ENCODE measurements at places on chromosomes 12 and 14.

GRCh38 chr12:28463396-28463795, 273.1 kb downstream of the CCDC91 start:
- DNase-seq: no peak

- no peak for DNase-seq
Observed at GRCh38 chr12:108831309-108831991, 25.9 kb downstream of the SSH1 start.

DNA sequence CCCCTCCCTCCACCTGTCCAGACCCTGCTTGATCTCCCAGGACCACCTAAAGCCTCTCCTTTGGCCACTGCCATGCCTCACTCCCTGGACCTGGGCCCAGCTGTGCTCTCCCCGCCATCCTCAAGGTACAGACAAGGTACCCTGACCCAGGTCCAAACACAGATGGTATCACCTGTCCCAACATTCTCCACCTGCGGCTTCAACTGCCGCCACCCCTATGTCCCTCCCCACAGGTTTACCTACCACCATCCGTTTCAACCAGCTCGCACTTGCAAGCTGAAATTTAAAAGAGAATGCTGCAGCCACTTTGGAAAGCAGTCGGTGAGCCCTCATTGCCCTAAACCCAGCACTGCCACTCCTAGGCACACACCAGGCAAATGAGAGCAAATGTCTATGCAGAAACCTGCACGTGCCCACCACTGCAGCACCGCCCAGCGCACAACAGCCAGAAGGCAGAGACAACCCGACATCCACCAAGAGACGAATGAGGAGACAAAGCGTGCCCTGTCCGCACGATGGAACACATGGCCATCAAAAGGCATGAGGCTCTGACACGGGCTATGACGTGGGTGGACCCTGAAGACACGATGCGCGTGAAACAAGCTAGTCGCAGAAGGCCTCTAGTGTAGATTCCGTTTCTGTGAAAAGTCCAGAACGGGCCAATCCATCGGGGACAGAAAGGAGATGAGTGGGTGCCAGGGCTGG, 71.0 kb downstream of the RFLNA start:
- peak; percentile 77 for DNase-seq

DNA sequence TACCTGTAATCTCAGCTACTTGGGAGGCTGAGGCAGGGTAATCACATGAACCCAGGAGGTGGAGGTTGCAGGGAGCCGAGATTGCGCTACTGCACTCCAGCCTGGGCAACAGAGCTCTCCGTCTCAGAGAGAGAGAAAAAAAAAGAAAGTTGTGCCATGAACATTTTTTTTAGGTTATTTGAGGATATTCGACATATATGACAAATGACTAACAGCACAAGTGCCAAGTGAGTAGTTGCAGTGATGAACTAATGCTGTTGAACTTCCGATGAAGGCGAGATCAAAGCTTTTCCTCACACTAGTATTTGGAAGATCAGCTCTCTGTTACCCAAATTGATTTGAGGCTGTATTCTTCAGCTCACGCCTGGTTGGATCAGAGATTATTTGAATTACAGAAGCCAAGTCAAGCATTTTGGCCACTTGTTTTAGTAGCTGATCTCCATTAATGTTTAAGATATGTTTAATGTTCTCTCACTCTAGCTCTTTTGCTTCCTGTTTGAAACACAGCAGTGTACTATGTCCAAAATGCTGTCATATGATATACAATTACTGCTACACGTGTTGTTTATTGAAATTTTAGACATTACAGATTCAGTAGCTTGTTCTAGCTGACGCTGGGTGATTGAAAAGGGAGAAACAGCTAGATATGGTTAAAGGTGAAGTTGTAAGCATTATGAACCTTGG, 43.4 kb downstream of the WDR20 start:
- no peak for DNase-seq

DNA sequence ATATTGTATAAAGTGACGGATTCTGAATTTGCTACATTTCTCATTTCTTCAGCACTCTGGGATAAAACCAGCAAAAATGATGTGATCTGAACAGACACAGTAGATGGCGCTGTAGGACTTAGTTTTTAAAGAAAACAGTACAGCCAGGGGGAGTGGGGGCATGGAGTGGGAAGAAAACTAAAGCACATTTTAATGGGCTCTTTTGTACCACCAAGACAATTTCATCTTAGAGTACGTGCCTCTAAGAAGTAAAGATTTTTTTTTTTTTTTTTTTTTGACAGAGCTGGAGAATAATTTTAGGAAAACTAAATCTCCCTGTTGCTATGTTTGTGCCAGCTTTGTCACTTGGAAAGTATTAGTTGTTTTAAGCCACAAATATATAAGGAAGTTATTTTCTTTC, 124.4 kb downstream of the RAD51B start:
- DNase-seq: no peak

DNA sequence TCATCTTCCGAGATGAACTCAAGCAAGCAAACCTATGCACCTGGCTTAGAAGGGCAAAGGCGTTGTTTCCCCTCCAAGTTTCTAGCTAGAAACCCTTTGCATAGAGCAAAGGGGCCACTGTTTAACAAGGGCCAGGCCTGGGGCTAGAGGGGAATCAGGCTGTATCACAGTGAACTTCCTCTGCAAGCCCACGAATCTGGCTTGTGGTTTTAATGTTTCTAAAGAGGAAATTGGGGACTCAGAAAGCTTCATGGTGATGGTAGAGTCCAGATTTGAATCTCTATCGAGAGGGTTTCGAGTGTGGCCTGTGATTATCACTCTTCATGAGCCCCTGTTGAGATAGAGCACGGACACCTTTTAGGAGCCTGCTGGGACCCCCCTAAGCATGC, 189.9 kb downstream of the VRK1 start:
- DNase-seq: no peak

GRCh38 chr12:117526757-117527478, 165.5 kb upstream of the NOS1 start:
- no peak for DNase-seq

Data from substantia nigra (tissue), 51 donors.